ENCODE measurements at places on chromosomes 11 and 22.

- no peak for DNase-seq
Measured at GRCh38 chr11:29260939-29261705, 755.7 kb downstream of the KCNA4 start.

DNA sequence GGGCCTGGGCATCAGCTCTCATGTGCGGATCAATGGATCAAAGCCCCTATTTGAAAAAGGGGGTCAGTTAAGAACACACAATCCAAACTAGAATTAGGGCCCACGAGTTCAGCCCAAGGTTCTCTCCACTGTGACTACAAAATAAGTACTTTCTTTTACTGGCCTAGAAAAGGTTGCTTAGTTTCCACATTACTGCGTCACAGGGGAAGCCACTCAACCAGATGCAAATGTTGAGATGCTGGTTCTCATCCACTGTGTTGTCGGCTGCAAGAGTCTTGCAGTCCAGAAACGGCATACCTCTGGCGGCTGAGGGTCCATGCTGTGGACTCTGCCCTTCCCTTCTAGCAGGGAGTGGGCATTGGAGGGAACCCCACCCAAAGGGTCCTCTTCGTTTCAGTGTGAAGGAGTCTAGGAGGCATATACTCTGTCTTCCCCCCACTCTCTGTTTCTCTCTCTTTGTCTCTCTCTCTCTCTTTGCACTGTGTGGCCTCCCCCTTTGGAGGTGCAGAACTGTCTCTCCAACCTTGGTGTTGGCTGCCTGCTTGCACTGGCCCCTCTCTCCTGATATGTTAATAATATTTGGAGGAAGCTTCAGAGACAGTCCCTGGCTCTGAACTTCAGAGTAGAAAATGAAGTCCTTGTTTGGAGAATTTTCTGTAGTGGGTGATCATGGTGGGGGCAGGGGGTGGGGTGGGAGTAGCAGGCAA lies 99.0 kb upstream of the NNMT start:
- DNase-seq, result no peak

GRCh38 chr22:19598054-19598855 lies 74.0 kb upstream of the CLDN5 start:
- DNase-seq, result no peak

- DNase-seq, result no peak
Measured at GRCh38 chr11:16862726-16863125, 124.3 kb downstream of the C11orf58 start.

DNA sequence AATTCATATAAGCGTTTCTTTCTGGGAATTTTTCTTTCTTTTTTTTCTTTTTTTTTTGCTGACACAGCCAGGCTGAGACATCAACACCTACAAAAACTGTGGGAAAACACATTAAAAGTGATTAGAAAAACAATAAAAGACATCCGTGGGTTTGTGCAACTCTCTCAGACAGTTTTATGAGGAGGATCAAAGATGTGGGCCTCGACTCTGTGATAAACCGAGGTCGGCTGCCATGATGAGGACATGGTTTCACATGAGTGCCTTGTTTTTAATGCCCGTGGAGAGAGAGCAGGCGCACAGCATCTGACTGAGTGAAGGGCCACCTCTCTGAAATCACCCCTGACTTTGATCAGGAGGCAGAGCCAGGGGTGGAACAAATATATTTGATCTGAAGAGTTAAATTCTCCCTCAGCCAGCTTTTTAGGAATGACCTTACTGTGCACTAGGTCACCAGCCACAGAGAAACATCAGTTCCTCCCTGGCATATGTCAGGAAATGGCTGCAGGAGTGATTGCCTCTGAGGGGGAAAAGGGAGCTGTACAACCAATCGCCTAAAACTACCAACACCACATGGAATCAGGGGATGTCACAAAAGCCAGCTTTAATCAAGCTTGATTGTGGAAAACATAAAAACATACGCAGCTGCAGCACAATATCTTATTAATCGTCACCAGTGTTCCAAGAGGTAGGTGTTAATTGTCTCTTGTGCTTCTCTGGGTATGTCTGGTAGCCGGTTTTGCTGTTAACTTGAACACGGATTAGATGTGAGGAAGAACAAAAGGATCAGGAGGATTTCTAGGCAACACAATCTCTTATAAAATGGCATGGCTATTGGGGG lies 164.7 kb downstream of the MAML2 start:
- DNase-seq, result no peak

GRCh38 chr11:114785820-114786219 lies 107.5 kb downstream of the NXPE2 start:
- DNase-seq, result no peak

- DNase-seq, result no peak
Measured at GRCh38 chr22:46518038-46518437, 19.4 kb downstream of the CELSR1 start.

GRCh38 chr11:11318961-11319360 lies 34.1 kb downstream of the CSNK2A3 start:
- DNase-seq, result no peak

DNA sequence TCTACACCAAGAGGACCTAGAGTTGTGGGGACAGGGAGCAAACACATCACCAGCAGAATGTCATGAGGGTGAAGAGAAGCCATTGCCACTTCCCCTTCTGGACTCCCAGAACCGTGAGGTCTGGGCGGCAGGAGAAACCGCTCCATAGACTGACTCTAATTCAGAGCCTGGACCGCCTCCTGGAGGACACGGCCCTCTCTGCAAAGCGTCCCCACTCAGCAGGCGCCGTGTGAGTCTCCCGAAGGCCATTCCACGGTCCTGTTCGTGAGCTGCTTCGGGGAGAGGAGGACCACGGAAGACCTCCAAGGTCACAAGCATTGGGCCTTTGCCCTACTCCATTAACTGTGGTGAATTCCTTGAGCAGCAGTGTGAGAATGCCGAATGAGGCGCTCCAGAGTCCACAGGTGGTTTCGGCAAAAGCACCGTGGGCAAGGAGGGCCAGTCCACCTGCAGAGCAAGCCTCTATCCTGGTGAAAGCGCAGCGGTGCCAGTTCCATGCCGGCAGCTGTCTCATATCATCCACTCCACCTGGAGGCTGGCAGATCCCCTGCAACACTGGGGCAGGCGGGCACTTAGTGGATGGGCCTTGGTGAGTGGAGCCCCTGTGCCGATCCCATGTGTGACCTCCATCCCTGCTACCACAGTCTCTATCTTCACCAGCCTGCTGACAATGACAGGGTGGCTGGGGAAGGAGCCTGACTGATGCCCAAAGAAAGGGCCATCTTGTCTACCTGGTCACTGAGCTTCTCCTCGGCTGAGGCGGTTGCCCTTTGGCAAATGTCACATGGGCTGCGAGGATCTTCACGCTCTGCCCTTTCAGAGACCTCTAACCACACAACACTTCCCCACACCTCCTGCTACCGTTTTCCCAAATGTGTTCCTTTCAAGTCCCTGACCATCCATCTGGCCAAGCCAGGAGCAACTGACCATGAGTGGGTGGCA lies 7.5 kb downstream of the C11orf21 start:
- DNase-seq, result no peak

- DNase-seq, result no peak
Measured at GRCh38 chr22:46293577-46294260, 3.0 kb upstream of the GTSE1 start.

- no peak for DNase-seq
Measured at GRCh38 chr11:9643751-9644150, 20.1 kb upstream of the SWAP70 start.

GRCh38 chr11:108807262-108807661 lies 142.4 kb downstream of the DDX10 start:
- DNase-seq, result no peak

DNA sequence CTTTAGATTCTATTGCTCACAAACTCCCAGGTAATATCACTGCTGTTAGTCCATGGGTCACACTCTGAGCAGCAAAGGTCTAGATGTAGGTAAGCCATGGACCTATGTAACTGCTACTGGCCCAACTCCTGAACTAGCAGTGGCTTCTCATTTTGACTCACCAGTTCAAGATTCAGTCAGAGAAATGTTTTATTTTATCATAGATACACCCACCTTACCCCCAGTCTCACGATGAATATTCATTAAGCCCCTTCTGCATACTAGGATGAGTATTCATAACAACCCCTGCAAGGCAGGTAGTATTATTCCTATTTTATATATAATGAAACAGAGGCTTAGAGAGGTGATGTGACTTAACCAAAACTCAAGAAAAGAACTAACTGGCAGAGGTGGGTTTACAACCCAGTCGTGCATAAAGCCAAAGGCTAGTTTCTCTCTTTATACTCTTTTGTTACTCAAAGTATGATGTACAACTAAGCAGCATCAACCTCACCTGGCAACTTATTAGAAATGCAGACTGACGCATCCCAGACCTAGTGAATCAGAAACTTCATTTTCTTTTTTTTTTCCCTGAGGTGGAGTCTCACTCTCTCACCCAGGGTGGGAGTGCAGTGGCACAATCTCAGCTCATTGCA lies 957.6 kb upstream of the CCDC90B start:
- no peak for DNase-seq

- no peak for DNase-seq
Measured at GRCh38 chr22:36768616-36769015, 7.3 kb downstream of the IFT27 start.

- no peak for DNase-seq
Measured at GRCh38 chr11:95727620-95728019, 62.0 kb downstream of the FAM76B start.

- no peak for DNase-seq
Measured at GRCh38 chr11:91041626-91042025, 818.8 kb upstream of the CHORDC1 start.

DNA sequence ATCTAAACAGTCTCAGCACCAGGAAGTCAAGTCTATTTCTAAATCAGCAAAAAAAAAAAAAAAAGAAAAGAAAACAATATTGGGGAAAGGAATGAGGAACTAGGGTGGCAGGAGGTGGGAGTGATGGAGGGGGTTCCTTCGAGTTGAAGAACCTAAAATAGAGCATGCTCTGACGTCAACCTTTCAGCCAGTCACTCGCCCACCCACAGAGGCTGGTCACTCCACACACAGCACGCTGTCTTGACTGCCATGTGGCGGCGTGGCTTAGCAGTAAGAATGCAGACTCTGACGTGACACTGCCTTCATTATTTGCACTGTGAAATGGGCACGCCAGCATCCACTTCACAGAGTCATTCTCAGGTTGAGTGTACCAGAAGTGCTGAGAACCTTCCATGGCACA lies 48.3 kb downstream of the LARGE1 start:
- DNase-seq, result no peak

DNA sequence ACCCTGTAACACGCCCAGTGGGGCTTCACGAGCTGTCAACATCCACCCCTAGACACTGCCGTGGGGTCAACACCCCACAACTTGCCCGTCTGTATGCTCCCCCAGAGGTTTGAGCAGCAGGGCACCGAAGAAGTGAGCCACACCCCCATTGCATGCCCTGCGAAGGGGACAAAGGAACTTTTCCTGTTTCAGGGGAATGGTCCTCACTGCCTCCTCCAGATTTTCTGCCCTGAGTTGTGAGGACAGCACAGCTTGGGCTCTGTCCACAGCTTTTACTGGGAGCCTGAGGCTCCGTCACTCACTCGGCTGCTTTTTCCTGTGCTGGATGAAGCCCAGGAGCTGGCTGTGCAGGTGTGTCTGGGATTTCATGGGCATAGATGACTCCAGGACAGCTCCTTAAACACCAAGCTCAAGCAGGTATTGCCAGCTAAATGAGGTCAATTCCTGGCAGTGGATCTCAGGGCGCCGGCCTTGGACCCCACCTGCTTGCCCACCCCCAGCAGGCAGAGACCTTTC lies 40.2 kb upstream of the CCDC188 start:
- DNase-seq, result no peak

GRCh38 chr22:25624476-25624875 lies 60.0 kb downstream of the GRK3 start:
- no peak for DNase-seq

GRCh38 chr11:134751766-134752165 lies 339.7 kb upstream of the B3GAT1 start:
- DNase-seq, result no peak

- DNase-seq, result no peak
Measured at GRCh38 chr11:67373648-67374570, 511 bp upstream of the CLCF1 start.

DNA sequence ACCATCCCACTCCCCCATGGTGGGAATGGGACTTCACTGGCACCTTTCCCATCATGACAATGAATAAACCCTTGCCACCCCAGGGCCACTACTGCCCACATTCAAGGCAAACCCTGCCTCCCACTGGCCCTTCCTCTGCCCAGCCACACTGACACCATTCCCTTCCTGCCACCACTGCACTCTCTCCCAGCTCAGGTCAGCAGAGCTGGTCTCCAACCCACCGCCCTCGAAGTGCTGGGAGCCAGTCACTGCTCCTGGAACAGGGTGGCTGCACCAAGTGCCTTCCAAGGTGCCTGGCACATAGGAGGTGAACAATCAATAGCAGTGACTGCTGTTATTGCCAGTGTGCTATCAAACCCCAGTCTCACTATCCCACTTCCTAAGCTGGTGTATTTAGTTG lies 27.1 kb downstream of the PRDM10 start:
- no peak for DNase-seq

GRCh38 chr11:121082219-121082618 lies 18.8 kb upstream of the TECTA start:
- DNase-seq, result no peak

GRCh38 chr11:8766043-8766987 lies 83.7 kb downstream of the RPL27A start:
- DNase-seq, result no peak

- DNase-seq, result no peak
Measured at GRCh38 chr11:81967242-81967641, 766.4 kb downstream of the FAM181B start.

DNA sequence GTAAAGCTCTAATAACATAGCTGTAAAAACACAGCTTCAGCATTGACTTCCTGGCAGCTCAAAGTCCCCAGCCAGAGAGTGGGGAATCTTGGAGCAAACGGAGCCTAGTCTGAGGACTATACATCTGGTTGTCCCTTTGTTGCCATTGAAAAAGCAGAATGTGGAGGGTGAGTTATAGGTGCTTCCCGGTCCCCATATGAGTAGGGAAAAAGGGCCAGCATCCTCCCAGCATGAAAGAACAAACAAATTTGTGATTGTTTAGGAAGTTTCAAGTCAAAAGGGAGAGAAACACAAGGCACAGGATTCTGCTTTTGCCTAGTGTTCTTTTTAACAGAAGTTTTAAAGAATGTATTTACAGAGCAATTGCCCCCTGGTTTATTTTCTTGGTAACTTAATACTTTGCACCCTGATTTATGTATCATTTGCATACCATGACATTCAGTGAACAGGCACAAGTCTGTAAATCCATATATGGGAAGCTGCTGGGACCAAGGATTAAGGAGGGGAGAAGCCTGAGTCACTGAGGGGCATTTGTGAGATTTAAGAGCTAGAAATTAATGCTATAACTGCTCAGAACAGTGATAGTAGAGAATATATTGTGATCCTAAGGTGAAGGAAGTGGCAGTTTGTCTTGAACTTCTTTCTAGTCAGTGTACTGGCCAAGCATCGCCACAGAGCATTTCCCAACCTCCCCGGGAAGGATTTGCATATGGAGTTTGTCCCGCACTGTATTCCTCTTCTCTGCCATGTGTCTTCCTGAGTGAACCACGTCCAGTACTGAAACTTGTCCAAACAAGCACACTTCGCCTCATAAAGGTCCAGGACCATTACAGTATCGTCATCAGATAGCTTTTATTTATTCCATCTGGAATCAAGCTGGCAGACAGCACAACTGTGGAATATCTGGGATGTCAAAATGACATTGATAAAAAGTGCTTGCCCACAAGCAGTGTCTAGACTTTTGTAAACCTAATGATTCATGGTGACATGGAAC lies 103.0 kb downstream of the DBX1 start:
- DNase-seq, result no peak

GRCh38 chr11:56910785-56911184 lies 77.9 kb upstream of the OR5AK2 start:
- no peak for DNase-seq
